ENCODE measurements at places on chromosomes 11 and 22.
A peak's percentile ranks its signal among the peaks of the same experiment; 100 is the strongest.

DNA sequence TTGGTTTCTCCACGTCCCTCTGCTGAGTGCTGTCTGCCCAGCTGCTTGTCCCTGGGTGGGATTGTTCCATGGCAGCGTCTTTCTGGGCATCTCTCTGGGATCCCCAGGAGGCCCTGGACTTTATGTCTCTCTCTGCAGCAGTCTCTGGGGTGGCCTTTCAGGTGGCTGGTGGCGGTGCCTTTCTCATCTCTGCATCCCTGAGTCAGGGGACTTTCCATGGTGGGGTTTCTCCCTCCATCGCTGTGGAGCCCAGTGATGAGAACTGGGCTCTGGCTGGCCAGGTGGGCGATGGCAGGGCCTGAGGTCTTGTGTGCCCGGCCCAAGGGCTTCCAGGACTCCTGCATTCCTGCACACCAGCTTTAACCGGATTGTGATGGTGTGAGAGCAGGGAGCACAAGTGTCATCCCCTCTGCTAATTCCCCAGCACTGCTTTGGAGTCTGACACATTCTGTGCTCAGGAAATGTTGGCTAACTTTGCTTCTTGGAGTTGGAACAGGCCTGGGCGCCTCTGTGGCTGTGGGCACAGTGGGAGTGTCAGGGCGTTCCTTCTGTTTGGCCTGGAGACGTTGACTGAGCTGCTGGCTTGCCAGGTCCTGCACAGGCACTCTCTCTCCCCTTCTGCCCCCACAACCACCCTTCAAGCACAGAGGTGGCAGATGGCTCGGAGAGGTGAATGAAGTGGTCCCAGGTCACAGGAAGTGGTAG, 27.9 kb downstream of the FAM83F start:
- no peak for DNase-seq

DNA sequence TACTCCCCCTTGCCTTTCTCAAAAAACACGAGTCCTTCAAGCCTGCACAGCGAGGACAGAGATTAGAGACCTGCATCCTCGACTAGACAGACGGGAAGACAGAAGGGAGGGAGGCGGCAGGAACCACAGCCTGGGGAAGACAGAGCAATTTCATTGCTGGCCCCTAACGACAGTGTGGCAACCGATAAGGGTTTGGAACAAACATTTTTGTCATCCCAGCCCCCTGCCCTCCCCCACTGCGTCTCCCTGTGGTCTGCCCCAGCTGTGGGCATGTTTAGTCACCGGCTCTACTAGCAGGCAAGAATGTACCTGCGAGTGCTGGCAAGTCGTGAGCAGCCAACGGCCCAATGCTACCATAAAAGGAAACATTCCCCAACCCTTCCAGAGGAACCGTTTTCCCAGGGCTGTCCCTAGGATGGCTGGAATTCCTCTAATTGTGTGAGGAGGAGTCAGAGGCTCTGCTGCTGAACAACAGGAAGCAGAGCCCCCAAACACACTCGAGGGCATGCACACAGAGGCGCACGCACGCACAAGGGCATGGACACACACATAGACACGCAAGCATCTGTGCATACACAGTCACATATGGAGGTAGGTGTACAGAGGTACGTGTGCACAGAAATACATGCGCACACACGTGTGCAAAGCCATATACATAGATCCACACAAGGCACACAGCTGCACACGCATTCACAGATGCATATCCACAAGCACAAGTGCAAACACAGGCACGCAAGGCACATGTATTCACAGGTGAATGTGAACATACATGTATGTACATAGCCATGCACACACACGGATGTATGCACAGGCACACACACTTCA, 58.3 kb downstream of the MYH9 start:
- no peak for DNase-seq

GRCh38 chr22:33579448-33580093, 340.7 kb downstream of the LARGE1 start:
- DNase-seq, result no peak

GRCh38 chr11:124892750-124893454, 4.8 kb downstream of the ROBO4 start:
- DNase-seq, result no peak

- DNase-seq, result no peak
Observed at GRCh38 chr22:31957970-31958594, 13.7 kb downstream of the YWHAH start.

DNA sequence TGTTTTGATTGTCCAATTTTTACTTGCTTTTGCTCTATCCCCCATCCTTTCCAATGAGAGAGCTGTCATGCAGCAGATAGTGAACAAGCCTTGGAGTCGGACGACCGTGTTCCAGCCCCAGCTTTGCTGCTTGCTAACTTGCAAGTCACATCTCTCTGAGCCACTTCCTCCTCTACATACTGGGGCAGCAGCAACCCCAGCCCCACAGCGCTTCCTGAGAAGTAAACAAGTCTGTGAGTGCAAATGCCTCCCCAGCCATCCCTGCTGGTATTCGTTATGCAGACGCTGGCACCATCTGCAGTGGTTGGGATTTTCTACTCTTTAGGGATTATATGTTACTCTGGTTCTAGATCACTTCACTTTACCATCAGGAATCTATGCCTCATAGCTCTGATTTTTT, 35.0 kb downstream of the TPBGL start:
- no peak for DNase-seq

DNA sequence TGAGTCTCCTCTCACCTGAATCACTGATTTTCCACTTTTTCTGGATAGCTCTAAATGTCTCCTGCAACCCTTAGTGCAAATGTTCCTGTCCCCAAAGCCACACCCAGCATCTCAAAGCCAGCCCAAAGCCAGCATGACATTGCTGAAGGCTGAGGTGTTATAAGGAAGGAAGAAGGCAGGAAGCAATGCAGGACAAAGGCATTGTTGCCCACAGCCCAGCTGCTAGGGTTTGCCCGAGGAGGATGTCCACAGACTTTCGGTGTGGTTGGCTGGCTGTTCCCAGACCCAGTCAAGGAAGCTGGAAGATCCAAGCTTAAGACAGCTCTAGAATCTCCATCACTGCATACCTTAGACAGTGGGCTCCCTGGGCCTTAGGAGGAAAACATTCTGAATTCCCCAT, 23.5 kb downstream of the CHST1 start:
- no peak for DNase-seq

GRCh38 chr11:65499713-65500386, 1.0 kb downstream of the MALAT1 start:
- no peak for DNase-seq

DNA sequence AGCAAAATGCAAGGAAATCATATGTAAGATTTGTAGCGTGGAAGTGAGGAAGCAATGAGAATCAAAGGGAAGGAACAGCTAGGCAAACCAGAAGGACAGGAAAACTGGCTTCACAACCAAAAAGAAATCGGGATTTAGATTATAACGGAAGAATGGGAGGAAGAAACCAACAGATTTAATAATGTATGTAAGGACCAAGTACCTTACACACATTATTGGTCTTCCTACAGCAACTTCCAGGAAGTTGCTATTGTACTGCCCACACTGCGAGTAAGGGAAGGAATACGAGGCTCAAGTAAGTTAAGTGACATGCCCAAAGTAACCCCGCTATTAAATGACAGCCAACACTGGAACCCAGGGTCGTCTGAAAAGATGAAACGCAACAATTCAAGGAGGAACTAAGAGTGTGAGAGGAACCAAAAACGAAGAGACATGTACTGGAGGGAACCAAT, 473 bp downstream of the TXN2 start:
- DNase-seq, result no peak

- no peak for DNase-seq
Observed at GRCh38 chr22:50171965-50172421, 1.5 kb downstream of the PANX2 start.

GRCh38 chr11:63978551-63979239, 4.3 kb downstream of the COX8A start:
- no peak for DNase-seq

- DNase-seq, result no peak
Observed at GRCh38 chr11:67268081-67268961, 2.0 kb downstream of the GRK2 start.

DNA sequence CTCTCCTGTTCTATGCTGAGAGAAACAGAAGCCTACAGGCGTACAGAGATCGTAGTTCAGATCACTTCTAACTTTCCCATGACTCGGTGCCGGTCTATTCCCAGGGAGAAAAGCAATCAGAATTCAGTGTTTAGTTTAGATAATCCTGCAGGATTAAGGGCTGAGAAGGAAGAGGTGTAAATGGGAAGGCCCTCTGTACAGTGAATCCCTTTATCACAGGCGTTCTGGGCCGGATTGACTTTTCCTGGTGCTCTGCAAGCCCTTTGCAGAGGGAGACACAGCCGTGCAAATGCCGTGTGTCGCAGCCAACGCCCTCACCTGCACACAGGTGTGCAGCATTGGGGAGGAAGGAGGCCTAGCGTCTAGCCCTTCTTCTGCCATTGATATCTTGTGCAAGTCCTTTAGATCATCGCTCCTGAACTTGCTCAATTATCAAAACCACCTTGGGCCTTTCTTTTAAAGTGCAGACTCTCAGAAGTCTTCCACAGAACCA, 90.6 kb downstream of the DSCAML1 start:
- no peak for DNase-seq

GRCh38 chr22:47372596-47373385, 610.3 kb downstream of the TBC1D22A start:
- DNase-seq, result no peak

- DNase-seq, result no peak
Observed at GRCh38 chr11:104219096-104219495, 55.1 kb upstream of the PDGFD start.

DNA sequence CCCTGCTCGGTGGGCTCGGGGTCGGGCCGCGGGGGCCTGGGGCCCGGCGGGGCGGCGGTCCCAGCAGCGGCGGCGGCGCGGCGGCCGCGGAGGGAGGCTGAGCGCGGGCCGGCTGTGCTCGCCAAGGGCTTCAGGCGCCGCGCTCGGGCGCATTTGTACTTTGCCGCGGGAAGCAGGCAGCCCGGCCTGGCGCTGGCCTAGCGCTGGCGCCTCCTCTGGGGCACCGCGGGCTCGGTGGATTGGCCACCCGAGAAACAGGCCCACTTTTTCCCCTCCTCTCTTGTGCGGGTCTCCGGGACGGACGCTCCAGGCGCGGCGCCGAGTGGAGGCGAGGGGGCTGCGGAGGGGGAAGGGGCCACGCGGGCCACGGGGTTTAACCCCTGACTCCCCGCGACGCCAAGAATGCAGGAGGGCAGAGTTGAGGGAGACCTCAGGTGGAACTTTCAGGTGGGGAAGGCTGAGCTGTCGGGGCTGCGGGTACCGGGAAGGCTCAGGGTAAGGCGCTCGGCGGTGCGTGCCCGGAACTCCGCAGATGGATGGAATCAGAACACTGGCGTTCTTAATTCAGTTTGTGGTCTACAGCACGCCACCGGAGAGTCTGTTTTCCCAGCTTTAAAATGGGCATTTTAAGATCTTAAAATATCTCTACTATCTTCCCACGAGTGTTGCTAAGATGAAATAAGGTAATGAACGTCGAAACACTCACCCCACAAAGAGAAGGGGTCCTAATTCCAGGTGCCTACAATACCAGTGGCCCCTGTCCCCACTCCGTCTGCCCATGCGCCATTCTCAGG, at the start of gene CHRDL2:
CHRDL2 (minus strand) TSS at position 126 of the 794 bp plus-strand sequence. CDS start 538 bp downstream, outside the sequence.
- no peak for DNase-seq

- DNase-seq, result no peak
Observed at GRCh38 chr11:11810764-11811726, 30.7 kb upstream of the USP47 start.

DNA sequence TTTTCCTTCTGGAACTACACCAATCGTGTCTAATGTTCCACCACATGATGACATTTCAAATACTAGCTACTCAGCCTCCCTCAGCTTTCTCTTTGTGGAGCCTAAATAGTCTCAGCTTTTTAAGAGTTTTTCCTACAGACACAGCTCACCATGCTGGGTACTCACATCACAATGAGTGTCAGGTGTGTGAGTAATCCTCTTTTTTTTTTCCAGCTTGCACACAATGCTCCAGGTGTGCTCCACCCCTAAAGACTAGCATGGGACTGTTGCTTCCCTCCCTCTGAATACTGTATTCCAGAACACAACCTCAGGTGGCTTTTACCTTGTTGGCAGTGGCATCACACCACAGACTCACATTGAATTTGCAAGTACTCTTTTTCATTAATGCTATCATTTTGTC, 11.7 kb downstream of the BTG4 start:
- DNase-seq, result no peak

GRCh38 chr22:47333625-47334024, 571.2 kb downstream of the TBC1D22A start:
- peak; percentile 48 for DNase-seq

DNA sequence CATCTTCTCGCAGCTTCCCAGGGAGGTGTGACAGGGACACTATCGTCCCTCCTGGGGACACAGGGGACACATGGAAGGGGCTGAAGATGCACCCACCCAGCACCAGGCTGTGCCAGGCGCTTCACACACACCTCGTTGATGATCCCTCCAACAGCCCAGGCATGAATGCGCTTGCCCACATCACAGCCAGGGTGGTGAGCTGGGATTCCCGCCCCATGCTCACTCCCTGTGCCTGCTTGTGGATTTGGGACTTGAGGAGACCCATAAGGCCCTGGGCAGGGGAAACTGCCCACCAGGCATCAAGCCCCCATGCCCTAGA, 57.8 kb downstream of the OTOG start:
- DNase-seq, result no peak

DNA sequence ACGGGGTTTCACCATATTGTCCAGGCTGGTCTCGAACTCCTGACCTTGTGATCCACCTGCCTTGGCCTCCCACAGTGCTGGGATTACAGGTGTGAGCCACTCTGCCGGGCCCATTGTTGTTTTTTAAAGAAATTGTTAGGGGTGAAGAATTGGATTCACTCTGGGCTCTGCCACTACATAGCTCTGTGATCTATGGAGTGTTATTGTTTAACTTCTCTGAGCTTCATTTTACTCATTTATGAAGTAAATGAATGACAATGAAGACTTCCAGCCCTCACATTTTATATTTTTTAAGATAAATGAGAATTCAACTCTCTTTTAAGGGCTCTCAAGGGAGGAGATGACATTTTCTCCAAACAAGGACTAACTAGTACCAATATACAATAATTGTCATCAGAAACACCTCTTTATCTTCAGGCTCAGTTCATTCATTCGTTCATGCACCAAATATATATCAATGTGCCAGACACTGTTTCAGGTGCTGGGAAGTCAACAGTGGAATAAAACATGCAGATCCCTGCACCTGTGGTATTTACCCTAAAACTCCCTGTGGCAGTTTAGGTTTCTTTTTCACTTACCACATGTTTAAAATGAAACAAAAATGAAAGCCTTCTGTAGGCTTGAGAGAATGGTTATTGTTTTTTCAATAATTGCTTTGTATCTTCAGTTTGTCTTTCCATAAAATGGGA, 23.5 kb upstream of the GRAMD1B start:
- no peak for DNase-seq

- DNase-seq, result no peak
Observed at GRCh38 chr22:34763496-34763895, 302.5 kb upstream of the ISX start.

All from NCI-H2081 treated with DMSO at 0.1 percent for 48 hours (cell line).